ENCODE measurements at places on chromosomes 1 and 21.

DNA sequence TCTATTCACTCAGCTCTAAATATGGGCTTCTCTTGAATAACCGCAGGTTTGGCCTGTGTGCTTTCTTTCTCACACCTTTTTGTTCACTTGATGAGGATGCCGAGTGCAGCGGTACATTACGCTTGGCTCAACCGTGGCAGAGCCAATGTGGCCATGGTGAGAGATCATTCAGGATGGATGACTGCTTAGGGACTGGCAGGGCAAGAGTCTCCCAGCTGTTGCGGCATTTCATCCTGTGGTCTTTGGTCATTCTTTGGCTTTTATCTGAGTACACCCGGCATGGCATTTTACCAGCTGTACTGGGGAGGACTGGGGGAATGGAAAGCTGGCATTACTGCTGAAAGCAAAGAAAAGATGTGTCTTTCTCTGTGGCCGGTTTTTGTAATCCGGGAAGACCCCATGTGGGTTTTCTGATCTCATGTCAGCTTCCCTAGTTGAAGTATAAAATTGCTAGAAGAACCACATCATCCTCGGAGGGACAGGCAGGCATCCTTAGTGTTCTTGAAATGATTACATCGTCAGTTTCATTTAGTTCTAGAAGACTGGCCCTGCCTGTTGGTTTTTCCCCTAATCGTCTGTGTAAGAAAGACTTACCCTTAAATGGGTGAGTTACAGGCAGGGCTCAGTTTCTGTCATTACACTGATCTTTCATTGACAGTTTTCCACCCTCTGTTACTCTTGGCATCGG, 15.1 kb downstream of the PCP4 start:
- DNase-seq, result no peak

GRCh38 chr1:67792103-67792502, 41.2 kb downstream of the GNG12 start:
- no peak for DNase-seq

- no peak for DNase-seq
Measured at GRCh38 chr1:172545396-172546004, 12.6 kb downstream of the SUCO start.

DNA sequence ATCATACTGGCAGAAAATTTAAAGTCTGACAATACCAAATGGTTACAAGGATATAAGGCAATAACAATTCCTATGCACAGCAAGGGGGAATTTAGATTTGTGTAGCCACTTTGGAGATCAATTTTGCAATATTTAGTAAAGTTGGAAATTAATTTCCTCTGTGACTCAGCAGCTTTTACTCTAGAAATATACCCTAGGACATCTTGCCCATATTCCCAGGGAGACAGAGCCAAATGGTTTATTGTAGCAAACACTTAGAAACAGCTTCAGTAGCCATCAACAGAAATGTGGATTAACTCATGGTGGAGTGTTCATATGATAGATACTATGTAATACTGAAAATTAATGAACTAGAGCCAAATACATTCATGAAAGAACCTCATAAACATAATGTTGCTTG, 104.6 kb downstream of the BACH1 start:
- no peak for DNase-seq

DNA sequence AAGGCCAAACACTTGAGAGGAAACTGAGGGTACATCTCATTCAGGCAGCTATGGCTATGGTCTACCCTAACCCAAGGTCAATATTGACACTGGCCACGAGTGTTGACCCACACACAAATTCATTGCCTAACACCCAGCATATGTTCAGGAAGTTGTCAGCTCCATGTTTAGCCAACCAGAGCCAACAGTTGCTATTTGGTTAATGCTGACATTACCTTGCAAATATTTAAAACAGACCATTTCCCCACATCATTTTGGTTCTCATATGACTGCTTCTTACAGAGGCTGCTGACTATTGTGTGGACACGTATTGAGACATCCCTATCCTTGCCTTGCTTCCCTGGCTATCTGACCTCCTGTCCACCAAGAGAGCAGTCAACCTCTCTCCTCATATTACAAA, 97.3 kb downstream of the LMX1A start:
- no peak for DNase-seq

DNA sequence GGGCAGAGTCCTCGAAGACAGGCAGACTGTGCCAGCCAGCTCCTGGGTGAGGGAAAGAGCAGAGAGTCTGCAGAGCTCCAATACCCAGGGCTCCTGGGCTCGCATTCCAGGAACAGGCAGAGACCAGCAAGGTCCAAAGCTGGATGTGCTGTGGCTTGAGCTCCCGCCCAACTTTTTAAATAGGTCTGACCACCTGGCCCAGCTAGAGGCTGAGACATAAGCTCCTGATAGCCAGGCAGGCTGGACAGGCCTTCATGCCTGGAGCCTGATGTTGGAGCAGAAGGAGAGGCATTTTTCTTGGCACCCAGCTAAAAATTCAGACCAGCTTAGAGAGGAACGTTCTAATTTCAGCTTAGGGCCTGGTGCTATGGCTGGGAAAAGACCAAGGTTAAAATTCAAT, 178.4 kb upstream of the TMEM51 start:
- DNase-seq, result no peak

GRCh38 chr1:232635778-232636356, 5.9 kb upstream of the SIPA1L2 start:
- DNase-seq, result no peak

- no peak for DNase-seq
Measured at GRCh38 chr1:93002781-93003180, 41.5 kb upstream of the DIPK1A start.

DNA sequence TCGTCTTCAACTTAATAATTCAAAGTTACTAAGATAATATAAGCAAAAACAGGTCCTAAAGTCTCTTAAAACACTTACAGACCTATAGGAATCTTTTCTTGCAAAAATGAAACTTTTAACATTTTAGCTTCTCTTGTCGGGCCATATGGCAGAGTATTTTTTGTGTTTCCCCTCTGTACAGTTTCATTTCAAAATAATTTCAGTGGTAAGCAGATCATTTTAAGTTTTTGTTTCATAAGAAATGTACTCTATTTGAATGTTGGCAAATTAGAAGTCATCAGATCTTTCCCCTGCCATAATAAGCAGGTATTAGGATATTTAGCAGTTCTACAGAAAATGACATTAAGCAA, 37.9 kb downstream of the RGL1 start:
- no peak for DNase-seq
